ENCODE measurements at places on chromosomes 2 and 18. TPM values are rescaled to one million over a fixed set of nuclear protein-coding genes. Genes with fewer than 3 reads are reported as not detected.
A peak's percentile ranks its signal among the peaks of the same experiment; 100 is the strongest.

Gene CHRND
- total RNA-seq: not detected

Gene SCG2
- total RNA-seq: 0.84 TPM

Gene TBR1
- 0.26 TPM for total RNA-seq

Gene DSG1
- not detected for total RNA-seq

Gene UGT1A4
- 0.12 TPM for total RNA-seq

DNA sequence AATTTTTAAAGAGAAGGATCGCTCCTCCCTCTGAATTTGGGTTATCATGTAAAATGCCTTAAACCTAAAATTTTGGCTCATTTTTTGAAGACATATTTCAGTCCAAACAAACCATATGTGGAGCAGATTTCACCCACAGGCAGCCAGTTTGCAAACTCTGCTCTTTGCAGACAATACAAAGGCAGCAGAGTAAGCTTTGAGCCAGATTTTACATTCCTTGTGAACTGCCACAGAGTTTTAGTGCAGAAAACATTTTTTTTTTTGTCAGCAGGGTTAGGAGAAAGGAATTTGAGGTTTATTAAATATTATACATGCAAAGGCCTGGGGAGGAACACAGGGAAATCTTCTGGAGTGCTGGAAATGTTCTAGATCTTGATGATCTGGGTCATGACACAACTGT lies 171.9 kb upstream of the FN1 start:
- H3K27me3 ChIP-seq: no peaks in the 10 kb centered on the region
- peaks cover 12% of the 10 kb centered on the region for H3K4me1 ChIP-seq
- H3K4me3 ChIP-seq: no peak overlapping the region
- H3K27ac ChIP-seq: no peak overlapping the region
- DNase-seq: no peak

- no peak for DNase-seq
- H3K36me3 ChIP-seq: no peaks in the 10 kb centered on the region
- no peak overlapping the region for H3K4me3 ChIP-seq
- no peaks in the 10 kb centered on the region for H3K27me3 ChIP-seq
- H3K4me1 ChIP-seq: no peaks in the 10 kb centered on the region
- no peak overlapping the region for H3K27ac ChIP-seq
Observed at GRCh38 chr2:147519178-147519577, 325.7 kb upstream of the ACVR2A start.

DNA sequence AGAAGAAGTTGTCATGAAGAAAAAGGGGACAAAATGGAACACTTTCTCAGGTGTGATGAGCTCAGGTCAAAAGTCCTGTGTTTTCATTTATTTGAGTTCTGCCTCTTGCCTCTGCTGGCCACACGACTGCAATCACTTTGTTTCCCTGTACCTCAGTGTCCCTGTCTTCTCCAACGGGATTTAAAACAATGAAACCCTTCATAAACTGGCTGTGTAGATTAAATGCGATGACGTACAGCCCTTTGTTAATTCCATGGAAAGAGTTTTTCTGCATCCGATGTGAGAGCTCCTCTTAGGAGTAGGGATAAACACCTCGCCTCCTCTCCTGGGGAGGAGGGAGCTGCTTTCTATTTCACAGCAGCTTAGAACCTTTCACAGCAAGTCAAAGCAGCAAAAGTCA lies 51.5 kb upstream of the CNGA3 start:
- H3K4me3 ChIP-seq: no peak overlapping the region
- DNase-seq: no peak
- H3K36me3 ChIP-seq: no peaks in the 10 kb centered on the region
- H3K4me1 ChIP-seq: no peaks in the 10 kb centered on the region
- peaks cover 30% of the 10 kb centered on the region for H3K27me3 ChIP-seq

DNA sequence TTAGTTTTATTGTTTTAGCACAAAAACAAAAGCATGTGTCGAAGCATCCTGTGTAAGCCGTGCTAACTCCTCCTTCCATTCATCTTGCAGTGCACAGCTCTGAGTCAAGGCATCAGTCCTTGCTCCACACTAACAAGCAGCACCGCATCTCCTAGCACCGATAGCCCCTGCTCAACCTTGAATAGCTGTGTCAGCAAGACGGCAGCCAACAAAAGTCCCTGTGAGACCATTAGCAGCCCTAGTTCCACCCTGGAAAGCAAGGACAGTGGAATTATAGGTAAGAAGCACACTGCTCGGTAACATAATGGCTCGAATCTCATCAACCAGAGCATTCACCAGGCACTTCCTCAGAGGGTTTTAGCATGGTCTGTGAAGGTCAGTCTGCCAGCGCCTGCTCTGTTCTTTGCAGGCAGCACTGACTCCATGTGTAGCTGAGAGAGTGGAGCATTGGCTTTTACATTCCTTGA lies 136.2 kb downstream of the WDSUB1 start:
- H3K27me3 ChIP-seq: no peaks in the 10 kb centered on the region
- H3K36me3 ChIP-seq: peaks cover 11% of the 10 kb centered on the region
- DNase-seq: no peak

- peak overlapping the region; percentile 40 for H3K4me3 ChIP-seq
- H3K27me3 ChIP-seq: no peaks in the 10 kb centered on the region
- peak overlapping the region; percentile 65 for H3K27ac ChIP-seq
- H3K36me3 ChIP-seq: peaks cover 27% of the 10 kb centered on the region
Observed at GRCh38 chr2:159076241-159076640, 107.8 kb downstream of the TANC1 start.

DNA sequence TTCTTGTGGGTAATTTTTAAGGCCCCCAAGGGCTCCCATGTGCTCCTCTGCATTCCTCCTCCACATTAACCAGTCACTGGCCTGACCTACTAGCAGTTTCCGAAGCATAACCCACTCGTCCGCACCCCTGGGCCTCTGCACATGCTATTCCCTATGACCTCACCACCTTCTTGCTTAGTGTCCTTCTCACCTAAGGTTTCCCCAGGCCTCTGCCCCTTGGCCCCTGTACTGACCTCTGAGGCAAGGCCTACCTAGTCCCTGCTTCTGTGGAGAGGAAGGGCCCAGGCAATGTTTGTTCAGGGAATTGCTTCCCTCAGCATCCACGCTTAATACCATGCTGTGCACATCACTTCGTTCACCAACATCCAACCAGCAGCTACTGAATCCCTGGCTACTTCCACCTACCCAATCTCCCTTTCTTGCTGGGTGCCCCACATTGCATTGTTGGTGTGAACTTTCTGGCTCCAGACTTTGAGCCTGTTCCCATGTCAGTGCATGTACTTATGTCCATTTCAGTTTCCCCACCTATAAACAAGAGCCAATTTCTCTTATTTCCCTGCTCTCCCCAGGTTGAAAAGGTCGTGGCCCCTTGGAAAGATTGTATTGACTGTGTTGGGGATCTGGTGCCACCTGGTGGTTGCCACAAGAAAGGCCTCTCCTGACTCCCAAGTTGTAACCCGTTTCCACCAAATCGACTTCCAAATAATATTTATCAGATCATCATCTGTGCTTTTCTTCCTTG lies 19.2 kb upstream of the TMEM177 start:
- H3K4me1 ChIP-seq: no peaks in the 10 kb centered on the region
- no peaks in the 10 kb centered on the region for H3K36me3 ChIP-seq
- peaks cover 20% of the 10 kb centered on the region for H3K27me3 ChIP-seq
- H3K27ac ChIP-seq: no peak overlapping the region
- DNase-seq: peak; percentile 62
- no peak overlapping the region for H3K4me3 ChIP-seq

- H3K36me3 ChIP-seq: no peaks in the 10 kb centered on the region
- H3K27ac ChIP-seq: no peak overlapping the region
- no peak for DNase-seq
- H3K4me1 ChIP-seq: no peaks in the 10 kb centered on the region
- H3K4me3 ChIP-seq: no peak overlapping the region
- no peaks in the 10 kb centered on the region for H3K27me3 ChIP-seq
Observed at GRCh38 chr2:177302552-177302951, 38.0 kb upstream of the NFE2L2 start.

- no peak overlapping the region for H3K4me3 ChIP-seq
- H3K27ac ChIP-seq: no peak overlapping the region
- H3K36me3 ChIP-seq: no peaks in the 10 kb centered on the region
Observed at GRCh38 chr2:53275743-53276142, 491.9 kb upstream of the CHAC2 start.

DNA sequence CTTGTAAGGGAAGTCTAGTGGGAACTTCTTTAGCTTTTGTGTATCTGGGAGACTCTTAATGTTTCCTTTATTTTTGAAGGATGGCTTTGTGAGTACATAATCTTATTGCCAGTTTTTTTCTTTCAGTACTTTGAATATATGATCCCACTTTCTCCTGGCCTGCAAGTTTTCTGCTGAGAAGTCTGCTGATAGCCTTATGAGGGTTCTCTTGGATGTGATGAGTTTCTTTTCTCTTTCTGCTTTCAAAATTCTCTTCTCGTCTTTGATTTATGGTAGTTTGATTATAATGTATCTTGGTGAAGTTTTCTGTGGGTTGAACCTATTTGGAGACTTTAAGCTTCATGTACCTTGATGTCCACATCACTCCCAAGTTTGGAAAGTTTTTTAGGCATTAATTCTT lies 28.1 kb downstream of the COLEC11 start:
- H3K36me3 ChIP-seq: no peaks in the 10 kb centered on the region
- H3K4me3 ChIP-seq: no peak overlapping the region
- no peak for DNase-seq
- H3K4me1 ChIP-seq: peaks cover 16% of the 10 kb centered on the region

DNA sequence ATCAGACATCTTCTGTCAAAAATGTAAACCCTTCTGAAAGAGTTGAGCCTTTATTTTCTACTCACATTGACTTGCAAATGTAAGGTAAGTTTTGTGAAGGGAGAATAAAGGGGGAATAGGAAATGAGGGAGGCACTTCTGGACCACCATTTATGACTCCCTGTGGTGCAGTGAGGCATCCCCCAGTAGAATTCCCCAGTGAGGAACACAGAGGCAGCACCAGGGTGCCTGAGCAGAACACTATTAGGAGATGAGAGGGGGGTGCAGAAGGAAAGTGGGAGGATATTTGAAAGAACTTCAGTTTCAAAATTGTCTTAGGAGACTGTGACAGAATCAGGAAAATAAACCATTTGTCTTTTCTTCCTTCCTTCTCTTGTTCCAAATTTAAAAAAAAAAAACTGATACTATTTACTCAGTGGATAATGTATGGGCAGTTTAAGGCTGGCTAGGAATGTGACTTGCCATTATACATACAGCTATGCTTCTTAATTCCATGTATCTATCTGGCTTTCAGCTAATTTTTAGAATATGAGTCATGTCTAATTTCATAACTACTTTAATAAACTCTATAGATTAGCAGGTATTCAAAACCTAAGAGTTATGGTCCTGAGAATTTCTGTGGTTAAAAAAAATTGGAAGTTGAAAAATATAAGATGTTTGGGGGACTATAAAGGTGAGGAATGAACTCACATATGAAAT lies 478.1 kb upstream of the CHAC2 start:
- no peaks in the 10 kb centered on the region for H3K27me3 ChIP-seq
- no peak for DNase-seq
- no peak overlapping the region for H3K27ac ChIP-seq
- H3K36me3 ChIP-seq: no peaks in the 10 kb centered on the region

DNA sequence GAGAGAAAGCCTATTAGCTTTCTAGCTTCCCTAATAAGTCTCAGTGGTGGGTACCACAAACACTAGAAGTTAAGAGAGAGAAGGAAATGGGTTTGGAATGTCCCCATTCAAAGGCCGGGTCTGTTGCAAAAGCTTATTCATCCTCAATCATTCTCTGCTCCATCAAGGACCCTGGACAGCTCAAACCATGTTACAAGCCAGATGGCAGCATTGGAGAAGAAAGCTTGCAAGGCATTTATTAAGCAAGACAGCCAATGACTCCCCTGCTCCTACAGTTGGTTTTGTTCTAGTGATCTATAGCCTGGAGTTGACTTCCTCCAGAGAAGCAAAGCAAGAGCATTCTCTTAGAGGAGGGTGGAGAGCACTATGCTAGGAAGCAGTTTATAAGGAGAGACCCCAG lies 86.9 kb upstream of the LMAN1 start:
- no peak overlapping the region for H3K4me3 ChIP-seq
- H3K4me1 ChIP-seq: no peaks in the 10 kb centered on the region
- peak; percentile 39 for DNase-seq
- no peaks in the 10 kb centered on the region for H3K36me3 ChIP-seq
- no peak overlapping the region for H3K27ac ChIP-seq

DNA sequence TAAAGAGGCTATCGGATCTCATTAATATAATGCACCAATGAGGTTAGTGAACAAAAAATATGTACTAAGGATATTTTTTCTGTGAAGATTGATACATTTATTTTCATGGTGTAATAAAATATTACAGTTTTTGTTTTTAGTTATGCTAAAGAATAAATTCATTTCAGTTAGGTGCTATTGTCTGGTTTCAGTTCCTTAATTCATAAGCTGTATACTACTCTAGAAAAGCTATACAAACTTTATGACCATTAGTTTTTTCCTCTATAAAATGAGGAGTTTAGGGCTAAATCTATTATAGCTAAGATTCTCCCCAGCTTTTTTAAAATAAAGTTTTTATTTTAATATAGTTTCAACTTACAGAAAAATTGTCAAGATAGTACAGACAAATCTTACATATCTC lies 1311.7 kb upstream of the NXPH2 start:
- no peak overlapping the region for H3K27ac ChIP-seq
- no peaks in the 10 kb centered on the region for H3K36me3 ChIP-seq
- H3K27me3 ChIP-seq: peaks cover 46% of the 10 kb centered on the region
- H3K4me1 ChIP-seq: no peaks in the 10 kb centered on the region

DNA sequence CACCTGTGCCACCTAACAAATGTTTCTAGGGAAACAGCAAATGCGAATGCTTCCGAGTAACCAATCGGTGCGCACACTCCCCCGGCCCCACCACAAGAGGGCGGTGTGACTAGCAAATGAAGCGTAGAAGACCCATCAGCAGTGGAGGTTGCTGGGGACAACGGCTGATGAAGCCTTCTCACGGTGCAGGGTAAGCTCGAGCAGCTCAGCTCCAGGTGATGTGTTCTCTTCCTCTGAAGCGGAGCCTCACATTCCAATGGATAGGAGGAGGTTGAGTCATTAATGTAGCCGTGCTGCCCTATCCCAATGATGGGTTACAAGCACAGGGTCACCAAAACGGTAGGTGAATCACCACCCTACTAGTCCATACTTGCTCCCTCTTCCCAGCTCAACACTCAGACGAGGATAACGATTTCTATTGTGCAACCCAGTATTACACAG lies 127.6 kb upstream of the TWIST2 start:
- H3K36me3 ChIP-seq: no peaks in the 10 kb centered on the region
- DNase-seq: peak; percentile 98
- peaks cover 13% of the 10 kb centered on the region for H3K4me1 ChIP-seq
- H3K4me3 ChIP-seq: peak overlapping the region; percentile 11
- H3K27me3 ChIP-seq: no peaks in the 10 kb centered on the region

DNA sequence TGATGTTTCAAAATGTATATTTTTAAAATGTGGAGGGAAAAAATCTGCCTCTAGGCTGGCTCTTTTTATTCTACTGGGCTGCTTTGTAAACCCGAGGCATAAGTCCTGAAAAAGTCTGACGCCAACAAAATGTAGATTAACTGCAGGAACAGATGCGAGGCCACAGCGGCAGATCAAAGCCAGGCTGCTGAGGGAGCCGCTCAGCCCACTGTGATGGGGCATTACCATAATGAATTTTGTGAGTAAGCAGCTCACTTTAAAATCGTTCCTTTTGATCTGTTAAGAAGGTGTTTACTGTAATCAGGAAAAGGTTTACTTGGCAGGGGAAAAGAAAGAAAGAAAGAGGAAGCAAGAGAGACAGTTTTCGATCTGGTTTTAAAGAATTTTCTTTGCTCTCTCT lies 269.0 kb downstream of the ICOS start:
- H3K4me1 ChIP-seq: no peaks in the 10 kb centered on the region
- no peak for DNase-seq
- H3K36me3 ChIP-seq: no peaks in the 10 kb centered on the region
- peaks cover 33% of the 10 kb centered on the region for H3K27me3 ChIP-seq
- no peak overlapping the region for H3K4me3 ChIP-seq
